ENCODE measurements at places on chromosomes 2 and 18.

DNA sequence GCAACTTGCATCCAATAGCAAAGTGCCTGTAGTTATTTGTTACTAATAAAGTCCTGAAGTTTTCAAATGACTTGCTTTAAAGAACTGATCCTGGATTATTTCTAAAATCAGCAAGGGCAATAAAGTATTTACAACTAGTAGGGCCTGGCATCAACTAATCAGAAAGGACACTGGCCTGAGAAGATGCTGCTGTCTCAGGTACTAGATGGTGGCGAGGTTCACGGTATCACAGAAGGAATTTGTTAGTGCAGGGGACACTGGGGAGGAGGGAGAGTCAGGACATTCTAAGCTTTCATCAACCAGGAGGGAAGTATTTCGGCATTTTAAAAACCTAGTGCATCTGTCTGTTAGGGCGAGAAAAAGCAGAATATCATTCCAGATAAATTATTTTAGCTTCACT, 440.2 kb upstream of the LYPD1 start:
- no peak for DNase-seq

- DNase-seq, result no peak
Observed at GRCh38 chr18:10495936-10496335, 29.9 kb upstream of the NAPG start.

GRCh38 chr18:75097491-75098225, 111.3 kb downstream of the PTGR3 start:
- no peak for DNase-seq

GRCh38 chr2:19799881-19800780, 101.7 kb downstream of the TTC32 start:
- no peak for DNase-seq

- no peak for DNase-seq
Observed at GRCh38 chr2:128809259-128809636, 490.6 kb upstream of the HS6ST1 start.

- no peak for DNase-seq
Observed at GRCh38 chr2:219946529-219946928, 319.1 kb downstream of the SLC4A3 start.

Data from thyroid gland (tissue), 4 donors.